ENCODE measurements at places on chromosomes 11 and 22.

- no peak for DNase-seq
These were observed 2.4 kb downstream of the TSKU start for GRCh38 chr11:76785513-76785912.

DNA sequence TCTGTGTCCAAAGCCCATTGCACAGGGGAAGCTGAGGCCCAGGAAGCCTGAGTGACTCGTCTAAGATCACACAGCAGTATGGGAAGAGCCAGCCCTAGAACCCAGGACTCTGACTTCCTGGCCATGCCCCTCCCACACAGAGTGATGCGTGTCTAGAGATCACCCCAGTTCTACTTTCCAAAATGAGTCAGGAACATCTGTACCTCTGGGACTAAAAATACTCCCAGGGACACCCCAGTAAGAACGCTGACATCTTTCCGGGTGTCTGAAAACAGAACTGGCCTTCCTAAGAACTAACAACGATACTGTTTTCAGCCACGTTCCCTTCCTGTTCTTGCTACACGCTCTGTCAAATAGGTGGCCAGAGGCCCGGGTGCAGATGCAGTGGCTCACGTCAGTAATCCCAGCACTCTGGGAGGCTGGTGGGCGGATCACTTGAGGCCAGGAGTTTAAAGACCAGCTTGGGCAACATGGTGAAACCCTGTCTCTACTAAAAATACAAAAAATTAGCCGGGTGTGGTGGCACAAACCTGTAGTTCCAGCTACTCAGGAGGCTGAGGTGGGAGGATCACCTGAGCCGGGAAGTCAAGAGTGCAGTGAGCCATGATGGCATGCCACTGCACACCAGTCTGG, 21.7 kb upstream of the PDGFB start:
- DNase-seq, result no peak

DNA sequence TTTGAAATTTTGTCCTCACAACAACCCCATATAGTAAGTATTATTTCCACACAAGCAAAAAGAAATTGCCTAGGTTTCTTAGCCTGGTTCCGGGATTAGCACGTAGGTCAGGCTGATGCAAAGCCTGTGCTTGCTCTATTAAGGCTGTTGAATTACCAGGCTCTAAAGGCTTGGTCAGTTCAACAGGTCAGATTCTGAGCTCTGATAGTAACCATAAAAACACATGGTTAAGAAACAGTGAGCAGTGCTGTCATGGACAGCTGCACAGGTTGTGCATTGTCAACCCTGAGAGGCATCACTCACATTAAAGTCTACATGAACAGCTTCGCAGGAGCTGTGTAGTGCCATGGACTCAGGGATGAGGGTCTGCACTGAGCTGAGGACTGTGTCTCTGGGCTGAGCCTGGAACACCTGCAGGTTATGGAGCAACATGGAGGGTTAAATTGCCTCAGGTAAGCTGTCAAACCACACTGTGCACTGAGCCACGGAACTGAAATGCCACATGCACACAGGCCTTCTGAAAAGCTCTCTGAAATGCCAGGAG, 98.0 kb downstream of the PIWIL4 start:
- no peak for DNase-seq

DNA sequence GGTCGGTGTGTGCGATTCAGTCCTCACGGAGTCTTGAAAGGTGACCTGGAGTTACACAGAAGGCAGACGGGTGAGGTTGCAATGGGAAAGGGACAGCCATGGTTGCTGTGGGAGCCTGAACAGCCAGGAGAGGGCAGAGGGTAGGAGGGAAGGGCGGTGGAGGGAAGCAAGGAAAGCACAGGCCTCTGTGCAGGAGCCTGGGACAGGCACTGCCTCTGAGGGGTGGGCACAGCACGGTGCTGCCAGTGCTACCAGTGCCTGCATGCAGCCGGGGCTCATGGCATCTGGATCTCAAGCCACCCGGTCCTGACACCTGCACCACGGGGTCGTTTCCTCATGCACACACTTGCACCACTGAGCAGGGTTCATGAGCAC, 401.0 kb downstream of the TBC1D22A start:
- DNase-seq, result no peak

DNA sequence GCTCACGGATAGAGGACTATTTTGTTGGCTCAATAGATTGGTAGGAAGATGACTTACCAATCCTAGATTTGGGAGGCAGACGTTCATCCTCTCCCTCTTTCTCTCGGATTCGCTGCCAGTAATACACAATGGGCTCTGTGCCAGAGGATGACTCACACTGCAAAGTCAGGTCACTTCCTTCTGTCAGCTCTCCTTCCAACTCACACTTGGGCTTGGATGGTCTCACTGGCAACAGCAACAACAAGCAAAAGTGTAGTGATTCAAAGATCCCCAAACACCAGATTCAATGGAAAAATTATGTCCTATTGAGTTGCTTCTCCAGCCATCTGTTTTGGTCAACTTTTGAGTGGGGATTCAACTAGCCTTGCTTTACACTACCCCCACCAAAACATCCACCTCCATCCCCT, 21.7 kb upstream of the HSPA8 start:
- DNase-seq, result no peak

- no peak for DNase-seq
These were observed 8.4 kb downstream of the OLFML1 start for GRCh38 chr11:7493670-7494069.

DNA sequence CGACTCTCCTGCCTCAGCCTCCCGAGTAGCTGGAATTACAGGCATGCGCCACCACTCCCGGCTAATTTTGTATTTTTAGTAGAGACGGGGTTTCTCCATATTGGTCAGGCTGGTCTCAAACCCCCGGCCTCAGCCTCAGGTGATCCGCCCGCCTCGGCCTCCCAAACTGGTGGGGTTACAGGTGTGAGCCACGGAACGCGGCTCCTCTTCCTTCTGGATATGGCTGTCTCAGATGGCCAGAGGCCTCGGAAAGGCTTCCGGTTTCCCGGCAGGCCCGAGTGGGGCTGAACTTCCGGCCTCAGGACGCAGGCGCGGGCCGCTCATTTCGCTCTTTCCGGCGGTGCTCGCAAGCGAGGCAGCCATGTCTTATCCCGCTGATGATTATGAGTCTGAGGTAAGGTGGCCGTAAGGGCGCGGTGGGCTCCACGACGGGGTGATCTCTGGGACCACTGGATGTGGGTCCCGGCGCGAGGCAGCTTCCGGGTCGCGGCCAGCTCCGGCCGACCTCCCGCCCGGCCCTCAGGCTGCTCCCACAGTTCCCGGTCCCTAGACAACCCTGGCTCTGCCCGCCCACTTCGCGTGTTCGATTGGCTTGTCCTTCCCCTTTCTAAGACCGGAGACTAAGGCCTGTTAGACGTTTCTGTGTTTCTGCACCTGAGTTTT, at the start of gene EIF3L:
Gene EIF3L, plus strand, starts transcription at position 331 of the 663 bp plus-strand sequence. Its CDS starts 31 bp downstream, at position 362.
- peak; percentile 85 for DNase-seq

DNA sequence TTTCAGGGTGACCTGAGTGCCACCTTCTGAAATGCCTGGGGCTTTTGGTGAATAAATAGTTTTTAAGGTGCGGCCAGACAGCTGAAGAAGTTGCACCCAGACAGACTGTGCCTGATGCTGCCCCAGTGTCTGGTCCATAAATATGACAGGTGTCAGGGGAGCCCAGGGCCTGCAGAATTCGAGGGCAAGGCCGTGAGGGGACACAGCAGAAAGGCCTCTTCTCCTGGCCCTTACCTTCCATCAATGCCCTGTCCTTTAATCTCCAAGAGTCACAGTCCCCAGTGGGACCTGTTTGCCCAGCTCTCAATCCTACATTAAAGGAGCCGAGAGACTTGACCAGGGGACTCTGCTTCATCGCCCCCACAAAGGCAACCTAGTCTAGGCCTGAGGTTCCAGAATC, 45.7 kb downstream of the NAT10 start:
- no peak for DNase-seq

DNA sequence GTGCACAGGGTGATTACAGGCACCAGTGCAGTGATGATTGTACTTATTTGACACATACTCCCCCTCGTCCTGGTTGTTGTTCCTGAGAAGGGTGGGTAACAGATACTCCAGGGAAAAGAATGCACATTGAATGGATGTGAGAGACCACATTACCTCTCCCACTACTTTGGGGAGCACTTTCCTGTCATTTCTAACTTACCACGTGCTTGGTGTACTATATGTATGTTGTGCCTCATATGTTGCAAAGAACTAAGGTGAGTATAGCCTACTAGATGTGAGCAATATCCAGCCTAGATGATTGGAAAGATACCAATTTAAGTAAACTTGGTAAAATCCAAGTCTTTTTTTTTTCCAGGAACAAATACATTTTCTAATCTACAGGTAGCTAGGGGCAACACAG, 14.3 kb upstream of the SCARF2 start:
- no peak for DNase-seq

GRCh38 chr11:86676533-86677154, 4.2 kb upstream of the ME3 start:
- DNase-seq, result no peak

- DNase-seq, result no peak
These were observed 417.8 kb upstream of the CCDC179 start for GRCh38 chr11:23278121-23278520.

- no peak for DNase-seq
These were observed 14.8 kb downstream of the VPS37C start for GRCh38 chr11:61146416-61146815.

DNA sequence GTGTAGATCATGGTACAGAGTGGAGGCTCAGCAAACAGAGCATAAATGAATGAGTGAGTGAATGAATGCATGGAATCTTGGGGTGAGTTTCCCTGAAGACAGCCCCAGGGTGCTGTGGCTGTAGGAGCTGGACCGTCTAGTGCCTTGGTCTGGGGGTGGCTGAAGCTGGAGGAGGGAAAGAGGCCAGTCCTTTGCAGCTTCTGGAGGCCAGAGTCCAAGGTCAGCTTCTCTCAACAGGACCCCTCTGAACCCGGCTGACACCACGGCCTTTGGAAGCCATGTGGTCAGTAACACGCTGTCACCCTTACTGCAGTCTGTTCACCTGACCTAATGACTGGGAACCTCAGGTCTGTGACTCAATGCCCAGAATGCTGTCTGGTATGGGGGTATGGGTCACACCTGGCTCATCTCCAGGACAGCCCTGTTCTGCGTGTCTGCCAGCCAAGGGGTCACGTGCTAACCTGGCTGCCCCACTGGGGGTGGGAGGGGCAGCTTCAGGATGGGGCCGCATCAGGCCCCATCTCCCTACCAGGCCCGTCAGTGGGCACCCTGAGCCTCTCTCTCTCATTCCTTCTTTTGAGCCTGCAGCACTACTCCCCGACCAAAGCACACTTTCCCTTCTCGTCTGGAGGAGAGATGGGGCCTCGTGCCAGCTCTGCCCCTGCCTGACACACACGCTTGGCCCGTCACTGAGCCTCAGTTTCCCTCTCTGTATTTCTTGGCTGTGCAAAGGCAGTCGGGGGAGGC, 24.1 kb upstream of the CHKA start:
- DNase-seq, result no peak

GRCh38 chr22:38481162-38481870, 13.4 kb downstream of the KDELR3 start:
- no peak for DNase-seq

GRCh38 chr11:116696381-116696941, 76.3 kb downstream of the BUD13 start:
- DNase-seq, result no peak

DNA sequence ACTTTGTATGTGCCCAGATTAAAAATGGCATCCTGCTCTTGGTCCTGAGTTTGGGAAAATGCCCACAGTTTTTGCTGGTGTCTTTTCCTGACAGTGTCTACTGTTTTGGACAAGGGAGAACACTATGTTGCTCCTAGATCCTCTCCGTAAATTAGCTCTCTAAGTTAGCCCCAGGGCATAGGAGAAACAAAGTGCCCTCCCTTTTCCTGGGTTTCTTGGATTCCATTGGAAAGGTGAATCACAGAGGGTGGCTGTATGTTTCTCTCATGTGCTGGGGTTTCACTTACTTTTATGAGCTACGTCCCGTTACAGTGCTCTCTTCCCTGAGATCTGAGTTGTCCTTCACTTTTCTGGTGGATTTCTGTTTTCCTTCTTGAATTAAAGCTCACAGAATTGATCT, 782.8 kb downstream of the CNTN5 start:
- no peak for DNase-seq

DNA sequence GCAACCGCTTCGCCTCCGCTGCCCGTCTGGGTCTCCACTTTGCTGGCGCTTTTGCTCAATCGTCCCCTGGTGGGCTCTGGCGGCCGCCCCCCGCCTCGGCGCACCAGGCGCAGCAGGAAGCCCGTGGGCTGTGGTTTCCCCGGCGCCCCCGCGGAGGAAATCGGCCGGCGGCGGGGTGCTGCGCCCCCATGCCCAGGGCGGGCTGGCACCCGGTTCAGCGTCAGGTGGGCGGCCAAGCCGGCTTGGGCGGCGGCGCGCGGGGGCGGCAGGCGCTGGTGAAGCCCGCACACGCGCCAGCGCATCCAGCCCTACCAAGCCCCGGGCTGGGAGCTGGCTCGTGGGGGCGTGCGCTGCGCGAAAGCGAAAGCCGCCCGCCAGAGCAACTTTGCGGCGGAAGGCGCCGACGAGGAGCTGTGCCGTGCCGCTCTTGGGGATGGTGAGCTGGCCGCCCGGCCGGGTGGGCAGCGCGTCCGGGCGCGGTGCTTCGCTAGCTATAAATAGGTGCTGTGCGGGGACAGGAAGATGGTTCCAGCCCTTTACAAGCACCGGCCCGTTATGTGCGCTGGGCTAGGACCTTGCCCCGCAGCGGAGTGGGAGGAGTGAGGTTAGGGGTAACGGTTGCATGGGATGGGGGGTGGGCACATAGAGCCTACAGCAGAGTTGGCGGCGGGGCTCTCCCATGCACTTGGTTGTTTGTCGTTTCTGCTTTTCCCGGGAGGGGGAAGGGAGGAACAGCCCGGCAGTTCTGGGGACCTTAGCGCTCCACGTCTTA, 25.0 kb upstream of the SUSD2 start:
- DNase-seq, result peak; percentile 62

DNA sequence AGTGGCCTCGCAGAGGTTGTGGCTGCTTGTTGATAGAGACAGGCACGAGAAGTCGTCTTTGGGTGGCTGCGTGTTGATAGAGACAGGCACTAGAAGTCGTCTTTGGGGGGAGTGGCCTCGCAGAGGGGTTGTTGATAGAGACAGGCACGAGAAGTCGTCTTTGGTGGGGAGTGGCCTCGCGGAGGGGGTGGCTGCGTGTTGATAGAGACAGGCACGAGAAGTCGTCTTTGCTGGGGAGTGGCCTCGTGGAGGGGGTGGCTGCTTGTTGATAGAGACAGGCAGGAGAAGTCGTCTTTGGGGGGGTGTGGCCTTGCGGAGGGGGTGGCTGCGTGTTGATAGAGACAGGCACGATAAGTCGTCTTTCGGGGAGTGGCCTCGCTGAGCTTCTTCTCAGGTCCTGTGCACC, 328.8 kb downstream of the TBC1D22A start:
- no peak for DNase-seq

GRCh38 chr11:94762208-94762607, 5.9 kb upstream of the AMOTL1 start:
- no peak for DNase-seq

GRCh38 chr11:126421271-126421671, 65.8 kb downstream of the ST3GAL4 start:
- no peak for DNase-seq

All from stimulated activated CD8-positive, alpha-beta memory T cell treated with anti-CD3 and anti-CD28 coated beads, Interleukin-7, amount 100 ng/mL, for 48 hours (primary cell).